Osteocyte (in vitro differentiated cells): ENCODE measurements at places on chromosomes 5 and 9. TPM values are rescaled to one million over a fixed set of nuclear protein-coding genes. Genes with fewer than 3 reads are reported as not detected.

GRCh38 chr9:121194730-121195129 lies 6.9 kb downstream of the RAB14 start:
- H3K27me3 ChIP-seq: no peaks in the 10 kb centered on the region
- H3K27ac ChIP-seq: no peak overlapping the region
- peaks cover 80% of the 10 kb centered on the region for H3K4me1 ChIP-seq
- no peak overlapping the region for H3K4me3 ChIP-seq

GRCh38 chr5:10475931-10476676 lies 34.4 kb downstream of the ROPN1L start:
- no peaks in the 10 kb centered on the region for H3K36me3 ChIP-seq
- H3K4me1 ChIP-seq: peaks cover 33% of the 10 kb centered on the region
- DNase-seq: no peak
- H3K27me3 ChIP-seq: peaks cover 13% of the 10 kb centered on the region
- no peak overlapping the region for H3K27ac ChIP-seq
- H3K4me3 ChIP-seq: no peak overlapping the region

- H3K27ac ChIP-seq: no peak overlapping the region
- H3K4me1 ChIP-seq: no peaks in the 10 kb centered on the region
- no peaks in the 10 kb centered on the region for H3K27me3 ChIP-seq
- DNase-seq: no peak
- no peak overlapping the region for H3K4me3 ChIP-seq
- H3K36me3 ChIP-seq: no peaks in the 10 kb centered on the region
Observed at GRCh38 chr9:882416-882924, 41.0 kb downstream of the DMRT1 start.

DNA sequence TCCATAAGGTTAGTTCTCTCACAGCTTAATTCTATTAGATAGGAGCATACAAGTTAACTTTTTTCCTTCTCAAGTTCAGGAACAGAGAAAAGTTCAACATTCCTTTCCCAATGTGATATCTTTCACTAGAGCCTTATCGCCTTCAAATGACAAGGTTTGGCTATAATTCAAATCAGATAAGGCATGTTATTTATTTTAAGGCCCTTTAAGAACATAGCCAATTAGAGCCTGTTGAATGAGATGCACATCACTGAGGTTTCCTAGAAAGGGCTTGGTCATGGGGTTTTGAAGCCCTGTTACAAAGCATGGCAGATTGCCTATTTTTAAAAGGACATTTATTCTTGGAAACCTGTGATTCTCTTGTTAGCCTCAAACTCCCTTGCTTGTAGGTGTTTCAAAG lies 123.4 kb downstream of the BASP1 start:
- H3K27ac ChIP-seq: no peak overlapping the region
- no peak for DNase-seq
- H3K4me3 ChIP-seq: no peak overlapping the region
- H3K36me3 ChIP-seq: peaks cover 3% of the 10 kb centered on the region
- peaks cover 19% of the 10 kb centered on the region for H3K4me1 ChIP-seq

C9orf50 gene
- not detected in 2 replicates for total RNA-seq

GZMA gene
- total RNA-seq: not detected in 2 replicates

DNA sequence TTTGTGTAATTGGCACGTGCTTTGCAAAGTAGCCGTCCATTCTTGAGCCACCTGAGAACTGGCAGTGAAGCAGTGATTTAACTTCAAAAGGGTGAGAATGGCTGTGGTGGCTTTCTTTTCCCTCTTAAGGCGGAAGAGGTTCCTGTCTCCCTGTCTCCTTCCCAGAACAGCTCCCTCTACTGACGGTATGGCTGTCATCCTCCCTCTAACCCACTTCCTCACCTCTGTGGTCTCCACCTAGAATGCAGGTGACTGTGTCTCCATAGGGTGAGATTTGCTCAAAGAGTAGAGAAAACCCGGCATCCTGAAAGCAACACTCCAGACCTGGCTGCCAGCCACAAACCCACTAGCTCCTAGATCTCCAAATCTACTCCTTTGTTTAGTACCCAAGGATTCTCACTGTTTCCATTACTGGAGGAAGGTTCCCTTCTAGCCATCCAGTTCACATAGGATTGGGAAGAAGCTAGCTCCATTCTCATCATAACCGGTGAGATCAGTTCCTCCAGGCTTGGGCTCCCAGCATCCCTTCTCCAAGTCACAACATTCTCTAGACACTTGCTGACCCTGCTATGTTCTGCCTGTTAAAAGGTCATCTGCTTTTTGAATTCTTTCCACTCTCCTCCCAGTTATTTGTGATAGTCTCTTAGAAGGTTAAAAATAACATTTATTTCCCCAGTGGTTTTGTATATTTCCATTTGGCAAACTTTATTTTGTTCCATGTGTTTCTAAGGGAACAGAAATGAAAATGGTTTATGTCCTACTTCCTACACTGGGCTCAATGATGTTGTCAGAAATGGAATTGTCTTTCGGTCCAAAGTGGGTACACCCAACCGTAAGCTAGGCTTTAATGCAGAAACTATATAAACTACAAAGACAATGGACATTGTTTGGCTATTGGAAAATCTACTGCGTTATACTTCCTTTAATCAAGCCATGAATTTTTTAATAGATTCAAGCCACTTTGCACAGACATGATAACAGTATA lies 269.4 kb downstream of the CWC27 start:
- H3K4me1 ChIP-seq: peaks cover 29% of the 10 kb centered on the region
- no peaks in the 10 kb centered on the region for H3K27me3 ChIP-seq
- H3K27ac ChIP-seq: peak overlapping the region; percentile 66
- no peak for DNase-seq
- H3K36me3 ChIP-seq: no peaks in the 10 kb centered on the region

PCDHGB7 gene
- 6.2 and 8.8 TPM in 2 replicates for total RNA-seq

GRCh38 chr5:135062216-135063055 lies 28.4 kb upstream of the PITX1 start:
- H3K27ac ChIP-seq: no peak overlapping the region
- peaks cover 18% of the 10 kb centered on the region for H3K27me3 ChIP-seq
- DNase-seq: no peak
- H3K36me3 ChIP-seq: no peaks in the 10 kb centered on the region
- H3K4me3 ChIP-seq: no peak overlapping the region

TLX3 gene
- total RNA-seq: not detected in 2 replicates

DNA sequence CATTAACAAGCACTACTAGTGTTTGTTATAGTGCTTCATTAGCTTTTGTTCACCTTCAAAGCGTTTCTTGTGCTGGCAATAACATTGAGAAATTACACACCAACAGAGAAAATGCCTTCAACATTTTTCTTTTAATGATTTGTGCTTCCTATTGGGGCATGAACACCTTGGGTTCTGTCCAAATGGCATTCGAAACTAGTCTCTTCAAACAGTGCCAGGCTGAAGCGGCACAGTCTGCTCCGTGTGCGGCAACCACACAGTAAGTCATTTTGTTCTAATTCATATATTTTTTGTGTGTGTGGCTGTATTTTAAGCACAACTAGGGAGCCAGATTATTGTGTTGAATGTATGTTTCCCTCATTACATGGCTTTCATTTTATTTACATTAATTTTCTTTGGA lies 414.7 kb upstream of the SGCD start:
- H3K27ac ChIP-seq: no peak overlapping the region
- H3K4me1 ChIP-seq: no peaks in the 10 kb centered on the region
- H3K36me3 ChIP-seq: no peaks in the 10 kb centered on the region
- no peak for DNase-seq
- H3K27me3 ChIP-seq: no peaks in the 10 kb centered on the region
